ENCODE measurements at places on chromosomes 16 and 17.

DNA sequence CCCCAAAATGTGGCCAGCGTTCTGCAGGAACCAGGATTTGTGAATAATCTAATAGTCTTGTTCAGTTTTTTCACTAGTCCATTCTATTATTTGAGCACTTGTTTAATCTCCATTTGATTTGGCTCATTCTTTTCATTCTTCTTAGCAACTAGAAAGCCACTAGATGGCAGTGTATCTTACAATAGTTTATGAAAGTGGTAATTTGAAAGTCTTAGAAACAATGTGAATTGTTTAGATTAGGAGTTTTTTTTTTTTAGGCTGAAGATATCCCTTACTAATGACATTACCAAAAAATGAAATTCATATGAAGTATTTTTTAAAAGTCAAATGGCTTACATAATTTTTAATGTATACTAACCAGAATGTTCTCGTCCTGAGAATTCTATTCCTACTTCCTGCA, 6.7 kb downstream of the ERI2 start:
- no peak for DNase-seq

DNA sequence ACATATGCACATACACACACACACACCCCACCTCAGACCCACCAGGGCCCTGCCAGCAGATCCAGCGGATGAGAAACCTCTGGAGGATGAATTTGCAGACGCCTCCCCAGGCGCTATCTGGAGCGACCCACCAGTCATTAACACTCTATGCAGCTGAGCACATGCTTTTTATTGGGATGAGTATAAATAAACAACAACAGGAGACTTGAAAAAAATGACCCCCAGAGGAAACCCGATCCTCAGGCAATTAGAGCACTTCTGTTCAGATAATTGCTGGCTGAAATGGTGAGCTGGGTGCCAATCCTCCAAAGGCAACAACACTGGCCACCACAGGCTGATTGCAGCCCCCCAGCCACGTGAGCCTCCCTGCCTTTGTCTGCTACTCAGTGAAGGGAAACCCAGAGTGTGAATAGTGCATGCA, 32.9 kb downstream of the DYNLRB2 start:
- DNase-seq, result no peak

GRCh38 chr17:35898283-35899070, 18.3 kb upstream of the CCL5 start:
- no peak for DNase-seq

- DNase-seq, result no peak
Observed at GRCh38 chr17:57959929-57960328, 4.7 kb upstream of the CUEDC1 start.

- DNase-seq, result peak; percentile 23
Observed at GRCh38 chr17:81239714-81240555, 817 bp downstream of the NDUFAF8 start.

DNA sequence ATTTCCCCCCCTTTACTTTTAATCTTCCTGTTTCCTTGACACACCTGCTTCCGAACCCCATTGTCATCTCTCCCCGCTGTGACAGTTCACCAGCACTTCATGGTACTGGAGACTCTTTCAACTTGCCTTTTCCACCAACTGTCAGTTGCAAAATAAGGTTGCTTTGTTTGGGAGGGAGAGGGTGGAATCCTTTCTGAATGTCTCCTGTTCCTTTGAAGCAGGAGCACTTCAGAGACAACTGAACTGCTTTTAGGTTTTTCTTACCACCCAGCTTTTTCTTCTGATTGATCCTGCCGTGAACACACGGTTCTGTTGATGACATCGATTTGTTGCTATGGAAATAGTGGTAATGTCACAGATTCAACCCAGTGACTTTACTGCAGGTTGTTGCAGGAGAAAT, 42.0 kb downstream of the RPA1 start:
- DNase-seq, result no peak

DNA sequence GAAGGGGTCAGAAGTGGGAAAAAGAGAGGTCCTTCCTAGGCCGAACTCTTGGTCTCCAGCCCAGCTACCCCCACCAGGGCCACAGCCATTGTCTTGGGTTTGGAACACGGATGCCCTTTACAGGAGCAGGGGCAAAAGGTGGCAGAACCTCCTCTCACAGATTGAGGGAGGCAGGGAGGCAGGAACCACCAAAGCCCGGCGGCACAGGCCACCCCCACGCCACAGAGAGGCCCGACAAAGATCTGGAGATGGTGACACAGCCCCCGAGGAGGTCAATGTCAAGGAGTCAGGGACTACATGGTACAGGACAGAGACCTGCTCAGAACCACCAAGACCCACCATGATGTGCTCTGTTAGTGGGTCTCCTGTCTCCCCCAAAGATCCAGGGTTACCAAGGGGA, 44.4 kb upstream of the DLX4 start:
- no peak for DNase-seq

- no peak for DNase-seq
Observed at GRCh38 chr16:85334718-85335583, 222.7 kb upstream of the CIBAR2 start.

DNA sequence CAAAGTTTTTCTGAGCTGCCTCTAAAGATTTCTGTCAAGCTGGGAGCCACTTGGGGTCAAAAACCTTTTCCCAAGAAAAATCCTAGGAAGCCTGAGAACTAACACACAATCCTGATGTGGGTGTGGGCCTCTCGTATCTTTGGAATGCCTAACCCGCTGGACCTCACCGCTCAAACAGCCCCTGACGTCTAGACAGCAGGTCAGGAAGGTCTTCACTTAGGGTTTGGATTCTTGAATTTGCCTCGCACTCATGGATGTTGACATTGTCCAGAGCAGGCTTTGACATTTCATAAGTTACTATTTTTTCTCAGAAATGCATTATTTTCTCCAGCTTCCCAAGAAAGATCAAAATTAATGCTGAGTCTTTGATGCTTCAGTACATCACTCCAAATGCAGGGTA, 18.9 kb downstream of the TEX2 start:
- no peak for DNase-seq

DNA sequence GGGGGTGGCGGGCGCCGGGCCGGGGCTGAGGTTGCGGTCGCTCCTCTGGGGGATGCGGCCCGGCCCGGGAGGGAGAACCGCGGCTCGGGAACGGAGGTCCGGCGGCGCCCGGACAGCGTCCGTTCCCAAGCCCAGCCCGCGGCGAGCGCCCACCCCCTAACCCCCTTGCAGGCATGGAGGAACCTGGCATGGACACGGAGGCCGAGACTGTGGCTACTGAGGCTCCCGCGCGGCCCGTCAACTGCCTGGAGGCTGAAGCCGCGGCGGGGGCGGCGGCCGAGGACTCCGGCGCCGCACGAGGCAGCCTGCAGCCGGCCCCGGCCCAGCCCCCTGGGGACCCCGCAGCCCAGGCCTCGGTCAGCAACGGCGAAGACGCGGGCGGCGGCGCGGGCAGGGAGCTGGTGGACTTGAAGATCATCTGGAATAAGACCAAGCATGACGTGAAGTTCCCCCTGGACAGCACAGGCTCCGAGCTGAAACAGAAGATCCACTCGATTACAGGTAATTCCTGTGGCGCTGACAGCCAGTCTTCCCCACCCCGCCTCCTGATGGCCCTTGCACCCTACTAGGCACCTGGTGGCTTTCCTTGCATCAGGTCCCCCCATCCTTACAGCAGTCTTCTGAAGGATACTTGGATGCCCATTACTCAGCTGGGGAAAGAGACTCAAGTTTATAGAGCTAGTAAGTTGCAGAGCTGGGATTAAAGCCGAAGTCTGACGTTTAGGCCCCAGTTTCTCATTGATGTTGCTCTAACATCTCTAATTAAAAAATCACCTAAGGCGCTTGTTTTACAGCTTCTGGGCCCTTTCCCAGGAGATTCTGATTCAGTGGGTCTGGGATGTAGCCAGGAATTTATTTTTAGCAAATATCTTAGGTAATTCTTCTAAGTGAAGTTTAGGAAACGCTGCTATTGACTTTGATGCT, 514 bp downstream of the UBFD1 start:
- DNase-seq, result no peak

DNA sequence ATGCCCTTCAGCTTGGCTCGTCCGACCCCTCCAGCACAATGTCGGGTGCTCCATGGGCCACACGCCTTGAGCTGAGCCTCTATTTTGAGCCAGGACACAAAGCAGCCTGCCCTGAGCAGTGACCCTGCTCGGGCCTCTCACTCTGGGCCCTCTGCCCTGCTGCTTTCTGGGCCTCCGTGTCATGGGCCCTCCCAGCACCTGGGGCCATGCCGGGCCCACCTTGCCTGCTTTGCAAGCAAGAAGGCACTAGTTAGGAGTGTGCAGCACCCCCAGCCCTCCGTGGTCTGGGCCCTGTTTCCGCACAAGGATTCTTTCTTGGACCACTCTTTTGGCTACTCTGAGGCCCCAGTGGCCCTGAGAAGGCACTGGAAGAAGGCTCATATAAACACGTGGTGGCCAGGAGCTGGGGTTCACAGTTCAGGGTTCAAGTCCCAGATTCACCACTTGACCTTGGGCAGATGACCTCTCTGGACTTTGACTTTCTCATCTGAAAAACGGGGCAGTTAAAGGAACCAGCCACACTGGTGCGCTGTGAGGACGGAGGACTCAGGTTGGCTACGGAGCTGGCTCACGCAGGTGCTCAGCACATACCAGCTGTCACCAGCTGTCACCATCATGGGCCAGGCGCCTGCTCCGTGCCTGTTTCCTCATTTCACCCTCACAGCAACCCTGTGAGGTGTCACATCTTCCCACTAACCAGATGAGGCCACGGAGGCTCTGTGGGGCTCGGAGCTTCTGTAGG, 166.0 kb upstream of the GSE1 start:
- DNase-seq, result no peak

DNA sequence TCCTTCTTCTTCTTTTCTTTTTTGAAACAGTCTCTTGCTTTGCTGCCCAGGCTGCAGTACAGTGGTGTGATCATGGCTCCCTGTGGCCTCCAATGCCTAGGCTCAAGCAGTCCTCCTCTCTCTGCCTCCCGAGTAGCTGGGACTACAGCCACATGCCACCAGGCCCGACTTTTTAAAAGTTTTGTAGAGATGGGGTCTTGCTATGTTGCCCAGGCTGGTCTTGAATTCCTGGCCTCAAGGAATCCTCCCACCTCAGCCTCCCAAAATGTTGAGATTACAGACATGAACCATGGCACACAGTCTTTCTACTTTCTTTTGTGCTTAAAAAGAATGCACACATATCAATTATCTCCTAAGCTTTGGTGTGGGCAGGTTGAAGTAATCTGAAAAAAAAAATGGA, 61.0 kb upstream of the DNAJA2 start:
- no peak for DNase-seq

DNA sequence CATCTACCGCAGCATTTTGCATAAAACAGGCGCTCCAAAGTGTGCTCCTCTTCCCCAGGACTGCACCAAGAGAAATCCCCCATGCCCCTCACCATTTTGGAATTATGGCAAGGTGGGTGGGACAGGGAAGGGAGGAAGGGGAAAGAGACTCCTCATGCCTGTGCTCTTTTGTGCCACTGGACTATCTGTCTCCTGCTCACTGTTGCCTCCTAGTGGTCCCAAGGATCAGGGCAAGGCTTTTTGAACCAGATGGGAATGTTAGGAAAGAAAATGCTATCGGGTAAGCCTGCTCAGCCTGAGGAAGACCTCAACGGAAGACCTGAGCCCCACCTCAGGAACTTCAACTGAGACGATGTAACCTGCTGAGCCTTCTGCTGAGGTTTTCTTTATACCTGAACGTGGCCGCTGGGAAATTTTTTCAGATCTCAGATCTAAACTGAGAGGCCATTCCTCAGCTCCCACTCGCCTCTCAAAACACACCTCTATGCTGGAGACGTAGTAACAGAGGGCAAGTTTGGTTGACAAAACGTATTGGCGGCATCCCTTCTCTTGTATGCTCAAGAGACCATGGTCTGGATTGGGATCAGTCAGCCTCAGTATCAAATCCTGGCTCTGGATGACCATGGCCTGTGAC, 58.3 kb downstream of the SPACA3 start:
- no peak for DNase-seq

DNA sequence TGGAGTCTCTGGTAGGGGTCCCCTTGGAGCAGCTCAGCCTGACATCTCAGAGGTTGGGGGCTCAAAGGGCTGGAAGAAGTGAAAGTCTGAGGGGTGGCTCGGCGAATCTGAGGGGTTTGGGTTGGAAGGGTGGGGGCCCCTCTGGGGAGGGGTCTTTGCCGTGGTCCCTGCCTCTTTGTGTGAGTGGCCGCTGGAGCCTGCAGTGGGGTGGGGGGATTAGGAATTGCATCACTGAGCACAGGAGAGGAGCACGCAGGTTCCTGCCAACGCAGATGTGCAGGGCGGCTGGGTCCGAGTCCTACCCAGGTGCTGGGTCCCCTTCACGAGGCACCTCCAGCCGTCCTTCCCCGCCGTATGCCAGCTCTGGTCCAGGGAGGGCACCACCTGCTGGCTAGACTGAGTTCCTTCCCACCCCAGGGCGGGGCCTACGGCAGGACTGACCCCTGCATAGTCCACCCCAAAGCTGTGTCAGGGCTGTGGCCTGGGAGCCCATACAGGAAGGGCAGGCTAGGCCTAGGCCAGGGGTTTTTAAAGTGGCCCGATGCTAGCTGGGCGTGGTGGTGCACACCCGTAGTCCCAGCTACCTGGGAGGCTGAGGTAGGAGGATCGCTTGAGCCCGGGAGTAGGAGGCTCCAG, 9.9 kb downstream of the FMNL1 start:
- no peak for DNase-seq

DNA sequence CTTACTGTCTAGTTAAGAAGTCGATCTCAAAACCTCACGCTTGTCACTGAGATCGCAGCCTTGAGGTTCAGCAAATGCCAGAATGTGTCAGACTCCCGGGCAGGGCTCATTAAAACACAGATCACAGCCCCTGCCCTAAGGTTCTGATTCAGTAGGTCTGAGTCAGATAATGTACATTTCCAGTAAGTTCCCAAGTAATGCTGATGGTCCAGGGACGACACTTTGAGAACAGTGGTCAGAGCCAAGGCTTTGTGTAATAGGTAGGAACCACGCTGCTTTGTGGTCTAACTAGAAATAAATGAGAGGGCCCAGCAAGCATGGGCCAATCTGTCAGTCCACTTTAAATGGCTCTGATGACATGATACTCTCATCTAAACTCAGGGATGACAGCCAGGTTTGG, 228.6 kb downstream of the ZFHX3 start:
- no peak for DNase-seq

- DNase-seq, result no peak
Observed at GRCh38 chr16:28521436-28521835, 14.8 kb upstream of the IL27 start.

DNA sequence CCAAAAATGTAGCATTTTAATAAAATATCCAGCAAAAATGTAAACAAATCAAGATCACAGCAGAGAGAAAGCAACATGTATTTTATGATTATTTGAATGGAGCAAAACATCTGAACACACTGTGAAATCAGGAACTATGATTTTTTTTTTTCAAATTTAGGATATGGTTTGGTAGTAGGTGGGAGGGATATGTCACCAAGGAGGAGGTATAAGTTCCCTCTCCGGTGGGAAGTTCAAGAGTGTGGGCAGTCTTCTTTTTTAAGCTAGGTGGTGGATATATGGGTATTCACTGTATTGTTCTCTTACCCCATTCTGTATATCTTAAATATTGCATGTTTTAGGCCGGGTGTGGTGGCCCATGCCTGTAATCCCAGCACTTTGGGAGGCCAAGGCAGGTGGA, 10.2 kb downstream of the CDR2 start:
- no peak for DNase-seq

- no peak for DNase-seq
Observed at GRCh38 chr17:17572010-17572785, 19.3 kb downstream of the PEMT start.

GRCh38 chr17:29154516-29155226, 25.5 kb downstream of the MYO18A start:
- DNase-seq, result no peak
